ENCODE measurements at places on chromosomes 16 and 17.

- DNase-seq, result no peak
These were observed 30.8 kb downstream of the VWA3A start for GRCh38 chr16:22123146-22123545.

DNA sequence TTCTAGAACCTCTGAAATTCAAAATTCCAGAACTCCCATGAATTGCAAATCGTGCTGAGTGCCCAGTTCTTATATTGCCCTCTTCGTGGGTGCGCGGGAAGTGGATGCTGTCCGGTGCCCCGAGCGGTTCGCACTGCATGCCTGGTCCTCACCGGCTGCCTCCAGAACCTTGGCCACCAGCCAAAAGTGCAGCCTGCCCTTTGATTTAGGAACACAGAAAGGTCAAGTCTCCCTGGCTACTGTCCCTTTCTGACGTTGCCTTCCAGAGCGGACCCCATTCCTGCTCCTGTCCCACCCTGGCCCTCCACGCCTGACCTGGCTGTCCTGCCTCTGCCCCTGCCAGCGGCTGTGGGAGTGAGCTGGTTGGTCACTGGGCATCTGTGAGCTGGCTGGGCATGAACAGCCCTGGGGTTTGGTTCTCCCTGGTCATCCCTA is 9.7 kb downstream of the NEUROD2 start:
- no peak for DNase-seq

- no peak for DNase-seq
These were observed 3.3 kb downstream of the ERBB2 start for GRCh38 chr17:39702901-39703893.

GRCh38 chr16:64626776-64627175 is 495.1 kb downstream of the CDH11 start:
- DNase-seq, result no peak

- DNase-seq, result no peak
These were observed 605 bp upstream of the ABAT start for GRCh38 chr16:8673611-8674412.

- DNase-seq, result no peak
These were observed 13.3 kb downstream of the PROCA1 start for GRCh38 chr17:28698253-28698941.

DNA sequence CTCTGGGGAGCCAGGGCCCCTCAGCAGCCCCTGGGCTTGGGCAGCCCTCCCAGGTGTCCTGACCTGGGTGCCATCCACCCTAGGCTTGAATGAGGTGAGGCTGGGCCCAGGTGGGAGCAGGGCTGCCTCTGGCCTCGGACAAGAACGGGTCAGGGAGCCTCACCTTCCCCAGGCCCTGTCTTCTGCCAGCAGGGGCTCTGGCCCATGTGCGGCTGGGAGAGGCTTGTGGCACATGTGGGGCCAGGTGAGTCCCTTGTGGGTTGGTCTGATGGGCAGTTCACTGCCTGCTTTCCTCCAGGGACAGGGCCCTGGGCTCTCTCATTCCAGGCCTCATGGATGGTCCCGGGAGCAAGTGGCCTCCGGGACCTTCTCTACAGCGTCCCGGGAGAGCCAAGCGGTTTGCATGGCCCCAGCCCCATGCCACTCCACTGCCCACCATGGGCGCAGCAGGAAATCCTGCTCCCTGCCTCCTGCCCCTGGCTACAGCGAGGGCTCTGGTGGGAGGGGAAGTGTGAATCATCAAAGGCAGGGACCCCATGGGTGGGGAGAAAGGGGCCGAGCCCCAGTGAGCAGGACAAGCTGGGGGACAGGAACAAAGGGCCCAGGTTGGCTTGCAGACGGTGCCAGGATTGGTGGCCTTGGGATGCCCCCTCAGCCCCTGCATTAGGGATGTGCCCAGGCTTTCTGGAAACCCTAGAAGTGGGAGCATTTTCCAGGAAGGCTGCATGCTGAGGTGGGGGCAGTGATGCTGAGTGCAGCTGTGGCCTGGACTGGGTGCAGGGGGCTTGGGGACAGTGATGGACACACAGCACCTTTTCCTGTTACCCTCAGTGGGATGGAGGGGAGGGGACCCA is 12.2 kb downstream of the VASN start:
- DNase-seq, result no peak

DNA sequence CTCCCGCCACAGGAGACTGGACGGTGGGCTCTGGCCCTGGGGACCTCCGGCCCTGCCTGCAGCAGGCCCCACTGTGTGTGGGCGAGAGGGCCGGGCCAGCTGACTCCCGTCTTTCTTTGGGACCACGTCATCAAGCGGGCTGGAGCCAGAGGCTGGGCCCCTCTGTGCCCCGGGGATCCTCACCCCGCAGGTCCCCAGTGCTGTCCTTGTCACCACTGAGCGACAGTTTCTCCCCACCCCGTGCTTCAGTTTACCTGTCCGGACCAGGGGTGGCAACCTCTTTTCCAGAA is 181.9 kb upstream of the ZNF469 start:
- DNase-seq, result no peak

GRCh38 chr16:67865318-67865717 is 7.5 kb upstream of the EDC4 start:
- DNase-seq, result no peak

DNA sequence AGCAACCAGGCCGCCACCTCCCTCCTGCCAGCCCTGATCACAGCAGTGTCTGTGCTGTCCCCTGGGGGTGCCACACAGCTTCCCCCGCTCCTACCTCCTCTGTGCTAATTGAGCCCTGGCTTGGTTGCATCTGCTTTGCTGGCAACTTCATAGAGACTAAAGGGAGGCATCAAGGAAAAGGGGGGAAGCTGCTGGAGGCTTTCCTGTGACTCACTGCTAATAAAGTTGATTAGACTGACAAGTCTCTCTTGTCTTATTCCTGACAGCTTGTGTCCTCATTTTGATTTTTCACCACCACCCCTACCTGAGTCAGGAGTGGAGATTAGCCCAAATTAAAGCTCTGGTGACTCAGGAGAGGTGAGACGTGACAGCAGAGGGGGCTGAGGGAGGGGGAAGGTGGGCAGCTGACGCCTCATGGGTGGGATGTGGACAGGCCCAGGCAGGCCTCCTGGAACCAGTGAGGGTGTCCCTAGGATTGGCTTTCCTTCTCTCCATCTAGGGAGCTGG is 310.0 kb downstream of the CBLN1 start:
- no peak for DNase-seq

DNA sequence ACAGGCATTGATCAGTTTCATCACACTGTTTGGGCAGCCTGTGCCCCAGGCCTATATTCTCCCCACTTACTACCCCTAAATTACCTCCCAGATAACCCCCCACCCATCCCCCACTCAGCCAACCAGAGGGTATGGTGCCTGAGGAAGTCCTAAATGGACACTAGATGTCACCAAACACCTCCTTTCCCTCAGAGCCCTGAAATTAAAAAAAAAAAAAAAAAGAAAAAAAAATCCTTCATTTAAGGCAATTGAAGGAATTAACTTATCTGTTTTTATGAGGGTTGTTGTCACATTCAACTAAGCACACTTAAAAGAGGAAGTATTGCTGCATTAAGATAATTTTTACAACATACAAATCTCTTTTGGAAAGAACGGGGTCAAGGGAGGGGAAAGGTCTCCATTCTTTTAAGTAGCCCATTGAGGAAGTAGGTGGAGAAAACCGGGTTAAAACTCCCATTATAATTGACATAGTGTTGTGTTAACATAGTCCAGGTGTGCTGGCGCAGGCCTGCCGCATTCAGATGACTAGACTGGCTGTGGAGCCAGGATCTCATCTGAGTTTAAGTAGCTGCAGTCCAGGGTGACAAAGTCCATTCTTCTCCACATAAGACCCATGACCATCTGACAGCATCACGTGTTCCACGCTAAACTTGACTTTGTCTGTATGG is 46.3 kb downstream of the SNX11 start:
- no peak for DNase-seq

DNA sequence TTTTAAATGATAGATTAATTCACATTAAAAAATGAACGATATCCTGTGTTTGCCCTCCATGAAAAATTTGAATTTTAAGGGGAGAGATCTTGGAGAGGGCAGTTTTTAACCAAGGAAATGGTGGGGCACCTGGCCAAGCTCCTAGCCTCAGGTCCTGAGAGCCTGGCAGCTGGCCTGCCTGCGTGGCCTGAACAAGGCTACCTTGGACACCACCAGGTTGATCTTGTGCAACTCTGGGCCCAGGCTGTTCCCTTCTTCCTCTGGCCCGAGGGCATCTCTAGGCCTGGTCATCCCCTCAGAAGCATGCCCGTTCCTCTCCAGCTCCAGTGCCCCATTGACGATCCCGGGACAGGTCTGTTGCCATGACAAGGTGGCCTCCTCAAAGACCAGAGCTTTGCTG is 33.4 kb upstream of the LONP2 start:
- no peak for DNase-seq

DNA sequence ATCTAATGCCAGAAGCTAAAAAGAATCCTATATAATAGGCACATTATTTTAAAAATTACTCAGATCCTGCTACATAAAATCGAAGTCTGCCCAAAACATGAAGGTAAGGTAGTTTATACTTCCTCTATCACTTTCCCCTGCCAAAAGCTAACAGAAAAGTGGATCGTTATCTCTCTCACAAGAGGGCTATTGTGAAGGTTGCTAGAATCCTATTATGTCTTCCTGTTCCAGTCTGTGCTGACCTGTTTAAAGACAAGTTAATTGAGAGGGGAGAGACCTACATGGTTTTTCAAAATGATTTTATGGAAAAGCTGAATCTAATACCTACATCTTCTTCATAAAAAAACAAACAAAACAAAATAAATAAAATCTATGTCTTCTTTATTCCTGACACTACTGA is 1410.9 kb upstream of the CDH8 start:
- no peak for DNase-seq

DNA sequence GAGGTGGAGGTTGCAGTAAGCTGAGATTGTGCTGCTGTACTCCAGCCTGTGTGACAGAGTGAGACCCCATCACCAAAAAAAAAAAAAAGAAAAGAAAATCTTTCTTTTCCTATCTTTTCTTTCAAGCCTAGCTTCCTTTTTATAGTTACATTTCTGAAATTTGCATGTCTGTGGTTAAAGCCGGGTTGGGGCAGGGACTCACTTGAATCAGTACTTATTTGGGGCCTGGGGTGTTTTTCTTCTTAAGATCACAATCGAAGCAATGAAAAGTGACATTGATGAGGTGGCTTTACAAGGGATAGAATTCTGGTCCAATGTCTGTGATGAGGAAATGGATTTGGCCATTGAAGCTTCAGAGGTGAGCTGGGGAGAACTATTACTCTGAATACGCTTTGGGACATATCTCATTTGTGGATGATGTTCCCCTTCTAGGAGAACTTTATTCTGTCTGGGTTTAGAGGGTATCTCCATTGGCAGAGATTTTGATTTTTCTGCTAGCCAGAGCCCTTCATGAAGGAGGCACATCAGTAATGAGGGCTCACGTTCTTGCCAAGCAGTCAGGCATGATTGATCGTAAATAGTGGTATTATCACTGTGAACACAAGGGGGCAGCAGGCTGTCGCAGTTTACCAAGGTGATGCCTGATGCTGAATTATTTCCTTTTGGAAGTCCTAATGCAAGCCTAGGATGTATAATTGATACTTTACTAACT is 14.3 kb downstream of the KPNB1 start:
- DNase-seq, result no peak

- no peak for DNase-seq
These were observed 2.6 kb downstream of the CCL15 start for GRCh38 chr17:35998756-35999155.

GRCh38 chr16:57834936-57835335 is 32.6 kb upstream of the KIFC3 start:
- DNase-seq, result no peak

DNA sequence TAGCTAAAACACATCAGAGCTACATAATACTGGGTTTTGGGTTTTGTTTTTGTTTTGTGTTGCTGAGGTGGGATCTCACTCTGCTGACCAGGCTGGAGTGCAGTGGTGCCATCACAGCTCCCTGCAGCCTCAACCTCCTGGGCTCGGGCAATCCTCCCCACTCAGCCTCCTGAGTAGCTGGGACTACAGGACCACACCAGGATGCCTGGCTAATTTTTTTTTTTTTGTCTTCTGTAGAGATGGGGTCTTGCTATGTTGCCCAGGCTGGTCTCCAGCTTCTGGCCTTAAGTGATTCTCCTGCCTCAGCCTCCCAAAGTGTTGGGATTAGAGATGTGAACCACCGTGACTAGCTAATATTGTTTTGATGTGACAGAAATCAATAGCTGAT is 6.2 kb downstream of the MEAK7 start:
- no peak for DNase-seq

DNA sequence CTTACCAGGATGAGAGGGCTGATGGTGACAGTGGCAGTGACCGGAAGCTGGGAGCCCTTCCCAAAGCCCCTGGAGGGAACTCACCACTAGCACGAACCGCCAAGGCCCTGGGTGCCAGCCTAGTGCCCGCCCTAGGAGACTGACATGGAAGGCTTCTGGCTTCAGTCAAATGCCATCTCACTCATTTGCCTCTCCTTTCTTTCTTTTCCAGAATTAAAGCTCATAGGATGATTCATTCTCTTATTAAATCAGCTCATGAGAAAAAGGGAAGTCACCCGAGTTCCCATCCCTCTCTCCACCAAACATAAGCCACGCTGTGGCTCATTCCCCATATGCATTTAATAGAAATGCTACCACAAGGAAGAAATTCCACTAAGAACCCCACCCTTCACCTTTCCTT is 12.1 kb downstream of the CUEDC1 start:
- no peak for DNase-seq

DNA sequence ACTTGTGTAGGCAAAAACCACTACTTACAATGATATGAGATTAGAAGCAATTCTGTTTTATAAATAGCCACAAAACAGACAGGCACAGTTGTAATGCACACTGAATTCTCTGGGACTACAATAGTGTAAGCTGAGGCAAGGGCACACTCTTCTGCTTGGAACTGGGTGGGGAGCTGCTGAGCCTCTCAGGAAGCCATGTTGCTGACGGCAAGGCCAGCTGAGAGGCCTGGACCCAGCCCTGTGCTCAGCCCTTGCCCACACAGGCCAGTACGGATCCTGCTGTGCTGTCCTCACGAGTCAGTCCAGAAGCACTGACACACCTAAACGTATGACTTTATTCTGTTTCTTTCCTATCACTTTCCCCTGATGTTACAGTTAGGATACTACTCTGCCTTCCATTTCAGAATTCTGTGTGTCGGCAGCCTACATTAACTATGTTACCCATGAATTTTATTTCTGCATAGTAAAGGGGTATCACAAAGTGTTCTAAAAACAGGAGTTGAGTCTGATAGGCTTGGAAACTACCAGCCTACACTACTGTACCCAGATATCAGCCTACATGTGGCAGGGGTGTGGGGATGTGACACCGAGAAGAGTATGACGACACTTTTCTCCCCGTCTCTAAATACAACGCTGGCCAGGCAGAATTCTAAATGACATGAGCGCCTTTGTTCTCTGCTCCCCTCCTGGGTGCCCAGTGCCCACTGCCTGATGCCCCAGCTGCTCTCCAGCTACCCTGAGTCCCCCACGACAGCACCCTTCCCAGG is 41.1 kb upstream of the FAAP100 start:
- no peak for DNase-seq

- no peak for DNase-seq
These were observed 510 bp upstream of the RAB40B start for GRCh38 chr17:82698974-82699442.

DNA sequence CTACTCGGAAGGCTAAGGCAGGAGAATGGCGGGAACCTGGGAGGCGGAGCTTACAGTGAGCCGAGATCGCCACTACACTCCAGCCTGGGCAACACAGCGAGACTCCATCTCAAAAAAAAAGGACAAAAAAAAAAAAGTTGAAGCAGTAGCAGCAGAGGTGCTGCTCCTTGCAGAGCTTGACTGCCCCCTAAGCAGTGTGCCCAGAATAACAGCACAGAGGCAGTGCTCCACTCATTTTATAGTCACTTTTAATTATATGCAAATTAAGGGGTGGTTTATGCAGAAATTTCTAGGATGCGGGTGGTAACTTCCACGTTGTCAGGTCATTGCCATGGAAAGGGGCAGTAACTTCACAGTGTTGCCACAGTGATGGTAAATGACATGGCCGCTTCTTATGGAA is 54.3 kb upstream of the NOL11 start:
- no peak for DNase-seq
